ENCODE measurements at places on chromosomes 3 and 15.

- DNase-seq: no peak
These were observed 190.7 kb downstream of the MAGI1 start for GRCh38 chr3:65848024-65848423.

DNA sequence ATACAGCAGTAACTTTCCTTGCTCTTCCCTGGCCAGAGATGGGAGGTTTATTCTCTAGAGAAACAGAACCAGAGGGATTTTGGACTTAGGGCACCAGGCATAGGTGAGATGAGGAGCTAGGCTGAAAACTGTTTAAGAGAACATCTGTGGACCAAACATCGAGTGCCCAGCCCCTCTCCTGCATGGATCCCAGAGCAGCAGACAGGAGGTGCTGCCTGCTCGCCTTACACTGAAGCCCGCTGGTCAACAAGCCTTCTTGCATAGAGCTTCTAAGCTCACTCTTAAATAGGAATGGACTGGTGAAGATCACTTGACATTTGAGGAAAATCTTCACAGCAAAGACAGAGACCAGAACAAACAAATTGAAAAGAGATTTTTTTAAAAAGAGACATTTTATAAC is 41.2 kb downstream of the PARP15 start:
- no peak for DNase-seq

- DNase-seq: peak; percentile 41
These were observed 222.5 kb downstream of the SHQ1 start for GRCh38 chr3:72625602-72626337.

GRCh38 chr3:53939813-53940212 is 48.2 kb upstream of the SELENOK start:
- no peak for DNase-seq

GRCh38 chr15:90829942-90830440 is 38.4 kb upstream of the FURIN start:
- DNase-seq: peak; percentile 84

DNA sequence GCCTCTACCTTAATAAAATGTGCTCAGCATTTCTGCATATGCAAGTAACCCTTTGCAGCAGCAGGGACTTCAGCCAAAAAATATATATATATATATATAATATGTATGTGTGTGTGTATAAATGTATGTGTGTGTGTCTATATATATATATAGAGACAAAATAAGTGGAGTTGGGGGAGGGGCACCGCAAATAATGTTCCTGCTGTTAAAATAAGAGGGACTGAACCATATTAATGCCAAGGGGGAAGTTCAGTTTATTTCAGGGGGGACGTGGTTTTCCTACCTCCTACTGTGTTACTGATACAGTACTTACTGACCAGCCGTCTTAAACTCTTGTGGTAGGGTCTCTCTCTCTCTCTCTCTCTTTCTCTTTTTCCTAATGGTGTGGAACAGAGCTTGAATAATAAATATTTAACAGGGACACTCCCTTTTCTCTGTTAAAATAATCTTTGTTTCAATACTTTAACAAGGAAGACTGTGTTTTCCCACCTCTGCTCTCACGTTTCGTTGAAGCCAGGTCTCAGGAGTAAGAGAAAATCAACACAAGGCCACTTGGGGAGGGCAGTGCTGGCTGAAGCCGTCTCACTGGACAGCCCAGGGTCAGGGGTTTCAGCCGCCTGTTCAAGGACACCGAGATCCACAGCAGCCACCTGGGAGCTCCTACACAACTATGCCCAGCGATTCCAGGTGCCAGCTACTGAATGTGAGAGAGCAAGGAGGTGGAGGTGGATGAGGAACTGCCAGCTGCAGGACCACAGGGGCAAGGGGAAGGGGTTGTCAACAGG is 42.8 kb upstream of the ADAMTSL3 start:
- DNase-seq: no peak

DNA sequence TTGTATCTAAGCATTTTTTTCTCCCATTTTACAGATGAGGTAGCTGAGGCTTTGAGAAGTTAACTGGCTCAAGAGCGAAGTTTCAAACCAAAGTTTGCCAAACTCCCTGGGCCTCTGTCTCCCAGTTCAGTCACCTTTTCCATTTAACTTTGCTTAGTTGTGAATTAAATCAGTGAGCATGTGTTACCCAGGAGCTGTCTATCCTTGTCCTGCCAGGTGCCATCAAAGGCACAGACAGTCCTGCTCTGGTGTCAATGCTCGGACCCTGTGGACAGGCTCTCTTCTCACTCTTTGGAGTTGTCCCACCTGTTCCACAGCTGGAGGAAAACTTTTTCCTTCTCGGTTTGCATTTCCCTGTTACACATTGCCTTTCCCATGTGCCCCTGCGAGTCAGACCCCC is 8.6 kb downstream of the EPHB1 start:
- no peak for DNase-seq

DNA sequence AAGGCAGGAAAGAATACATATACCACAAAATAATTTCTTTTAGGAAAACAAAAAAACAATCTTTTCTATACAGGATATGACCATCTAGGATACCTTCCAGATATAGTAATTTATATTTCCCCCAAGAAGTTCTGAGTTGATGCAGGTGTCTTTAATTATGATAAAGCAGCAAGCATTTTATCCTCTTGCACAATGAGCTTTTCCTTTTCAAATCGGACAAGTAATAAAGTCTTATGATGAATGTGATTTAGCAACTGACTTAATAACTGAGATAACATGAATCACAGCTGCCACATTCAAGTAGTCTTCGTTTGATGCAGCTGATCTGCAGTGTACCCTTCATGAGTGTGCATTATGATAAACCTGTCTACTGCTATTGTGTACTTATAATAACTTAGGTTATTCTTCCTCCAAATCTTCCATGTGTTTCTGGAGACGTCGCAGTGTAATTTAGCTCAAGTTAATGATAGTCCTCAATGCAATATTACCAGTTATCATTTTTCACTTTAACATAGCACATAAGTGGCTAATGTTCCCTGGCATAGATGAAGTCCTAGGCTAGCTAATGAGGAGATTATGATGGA is 260.3 kb upstream of the MRPL3 start:
- DNase-seq: no peak

GRCh38 chr3:98745718-98746117 is 17.4 kb upstream of the ST3GAL6 start:
- DNase-seq: no peak

DNA sequence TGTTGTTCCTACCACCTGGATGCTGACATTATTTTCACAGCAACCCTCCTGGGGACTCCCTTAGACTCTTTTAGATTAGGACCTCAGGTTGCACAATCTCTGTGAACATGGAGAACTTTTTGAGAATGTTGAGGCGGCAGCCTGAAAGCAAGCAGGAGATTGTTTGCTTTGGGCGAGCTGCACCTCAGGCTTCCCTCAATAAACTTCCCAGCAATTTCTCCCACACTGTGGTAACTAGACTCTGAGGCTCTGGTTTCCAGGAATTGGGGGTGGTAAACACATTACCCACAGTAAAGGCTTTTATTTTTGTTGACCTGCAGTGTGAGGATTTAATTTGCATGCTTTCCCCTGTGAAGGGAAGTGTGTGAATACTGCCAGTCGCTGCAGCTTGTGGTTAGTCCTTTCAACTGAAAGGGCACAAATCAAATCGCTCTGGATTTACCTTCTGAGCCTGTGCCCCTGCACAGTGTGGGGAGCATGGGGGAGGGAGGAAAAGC is 35.2 kb upstream of the SIAH2 start:
- no peak for DNase-seq

DNA sequence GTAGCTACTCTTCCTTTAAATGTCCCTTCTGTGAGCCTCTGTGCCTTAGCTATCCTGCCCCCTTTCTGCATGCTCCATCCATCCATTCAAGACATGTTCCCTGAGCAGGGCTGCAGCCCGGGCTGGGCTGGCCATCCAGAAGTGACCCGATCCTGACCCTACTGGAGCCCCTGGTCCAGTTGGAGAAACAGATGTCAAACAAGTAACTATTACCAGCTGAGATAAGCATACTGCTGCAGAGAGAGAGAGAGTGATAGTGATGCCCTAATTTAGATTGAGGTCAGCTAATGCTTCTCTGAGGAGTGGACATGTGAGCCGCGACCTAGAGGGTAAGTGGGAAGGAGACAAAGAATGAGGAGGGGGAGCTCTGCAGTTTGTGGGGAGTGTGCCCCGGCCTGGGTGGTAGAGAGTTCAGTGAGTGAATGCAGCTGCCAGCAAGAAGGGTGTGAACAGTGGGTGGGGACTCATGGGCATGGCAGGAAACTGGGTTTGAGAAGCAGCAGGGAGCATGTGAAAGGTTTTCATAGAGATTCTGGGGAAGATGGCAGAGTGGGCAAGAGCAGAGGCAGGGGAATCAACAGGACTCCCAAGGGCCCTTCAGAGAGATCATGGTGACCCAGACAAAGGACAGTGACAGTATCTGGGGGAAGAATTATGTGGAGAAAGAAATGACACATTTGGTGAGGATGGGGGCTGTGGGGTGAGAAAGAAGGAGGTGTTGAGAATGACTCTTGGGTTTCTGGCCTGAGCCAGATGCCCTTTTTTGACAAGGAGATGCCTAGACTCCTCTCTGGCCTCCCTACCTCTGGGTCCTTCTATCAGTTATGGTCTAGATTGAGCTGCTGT is 44.9 kb downstream of the CHCHD6 start:
- no peak for DNase-seq

- DNase-seq: no peak
These were observed 559.3 kb downstream of the MECOM start for GRCh38 chr3:169103951-169104941.

- peak; percentile 38 for DNase-seq
These were observed 47.0 kb upstream of the ACKR4 start for GRCh38 chr3:132549890-132550578.

DNA sequence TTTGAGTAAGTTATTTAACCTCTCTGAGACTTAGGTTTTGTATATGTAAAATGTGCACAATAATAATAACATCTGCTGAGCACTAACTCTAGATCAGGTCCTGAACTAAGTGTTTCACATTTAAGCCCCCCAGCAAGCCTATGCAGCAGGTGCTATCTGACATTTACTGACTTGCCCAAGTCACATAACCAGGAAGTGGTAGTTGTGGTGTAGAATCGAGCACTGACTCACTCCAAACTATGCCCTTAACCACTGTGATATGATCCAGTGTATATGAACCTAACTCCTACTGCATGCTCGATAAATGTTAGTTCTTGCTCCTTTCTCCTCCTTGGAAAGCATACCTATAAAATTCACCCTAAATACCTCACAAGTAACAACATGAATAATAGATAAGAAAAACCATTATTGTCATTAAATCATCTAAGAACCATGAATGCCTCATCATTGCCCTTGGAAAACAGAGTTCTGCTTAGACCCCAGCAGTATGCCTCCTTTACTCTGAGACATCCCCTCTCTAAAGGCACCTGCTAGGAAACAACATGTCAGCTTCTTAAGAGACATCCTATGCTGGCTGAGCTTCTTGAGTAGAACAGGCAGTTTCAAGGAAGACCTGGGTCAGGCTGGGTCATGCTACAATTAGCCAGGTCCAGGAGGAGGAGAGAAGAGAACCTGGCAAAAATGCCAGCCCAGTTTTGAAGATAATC is 3.0 kb upstream of the SHC4 start:
- peak; percentile 40 for DNase-seq

- DNase-seq: no peak
These were observed 334.0 kb upstream of the KCNMB2 start for GRCh38 chr3:178202194-178202593.

DNA sequence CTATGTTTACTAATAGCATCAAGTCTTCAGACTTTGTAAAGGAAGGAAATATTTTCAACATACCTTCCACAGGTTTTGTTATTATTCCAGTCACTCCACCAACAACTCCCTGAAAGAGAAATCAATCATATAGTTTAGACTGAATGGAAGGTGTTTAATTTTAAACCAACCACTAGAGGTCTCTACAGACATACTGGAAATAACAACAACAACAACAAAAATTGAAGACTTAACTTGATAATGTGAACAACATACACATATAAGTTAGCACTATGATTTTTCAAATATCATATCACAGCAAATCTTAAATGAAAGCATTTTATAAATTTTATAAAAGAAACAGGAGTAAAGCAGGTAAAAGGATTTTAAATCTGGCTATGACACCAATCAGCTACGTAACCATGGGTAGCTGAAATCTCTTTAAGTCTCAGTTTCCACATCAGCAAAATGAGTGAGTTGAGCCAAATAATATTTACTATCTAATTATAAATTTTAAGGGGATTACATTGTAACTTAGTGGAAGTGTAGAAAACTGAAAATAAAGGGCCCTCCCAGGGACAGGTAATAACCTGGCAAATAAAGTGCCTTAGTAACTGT is 188.2 kb downstream of the VPS13C start:
- DNase-seq: no peak

DNA sequence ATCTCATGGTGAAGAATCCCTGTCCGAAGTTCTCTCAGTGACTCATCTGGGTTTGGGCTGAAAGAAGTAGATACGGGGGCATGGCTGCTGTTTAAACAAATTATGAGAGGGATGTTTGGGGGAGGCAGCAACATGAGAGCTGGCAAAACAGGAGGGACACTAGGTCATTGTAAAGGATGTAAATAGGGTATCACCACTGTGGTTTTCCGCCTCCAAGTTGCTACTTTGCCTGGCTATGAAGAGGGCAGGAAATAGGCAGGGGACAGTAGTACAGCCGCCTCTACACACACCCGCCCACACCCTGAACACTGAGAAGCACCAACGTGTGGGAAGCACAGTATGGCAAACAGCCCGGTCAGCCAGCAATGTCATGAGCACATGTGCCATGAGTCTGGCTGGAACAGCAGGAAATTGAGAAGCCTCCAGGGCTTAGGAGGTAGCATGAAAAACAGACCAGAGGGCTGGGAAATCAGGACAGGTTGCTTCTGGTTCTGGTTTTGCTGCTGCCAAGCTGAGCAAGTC is 17.1 kb downstream of the HEXA start:
- no peak for DNase-seq

DNA sequence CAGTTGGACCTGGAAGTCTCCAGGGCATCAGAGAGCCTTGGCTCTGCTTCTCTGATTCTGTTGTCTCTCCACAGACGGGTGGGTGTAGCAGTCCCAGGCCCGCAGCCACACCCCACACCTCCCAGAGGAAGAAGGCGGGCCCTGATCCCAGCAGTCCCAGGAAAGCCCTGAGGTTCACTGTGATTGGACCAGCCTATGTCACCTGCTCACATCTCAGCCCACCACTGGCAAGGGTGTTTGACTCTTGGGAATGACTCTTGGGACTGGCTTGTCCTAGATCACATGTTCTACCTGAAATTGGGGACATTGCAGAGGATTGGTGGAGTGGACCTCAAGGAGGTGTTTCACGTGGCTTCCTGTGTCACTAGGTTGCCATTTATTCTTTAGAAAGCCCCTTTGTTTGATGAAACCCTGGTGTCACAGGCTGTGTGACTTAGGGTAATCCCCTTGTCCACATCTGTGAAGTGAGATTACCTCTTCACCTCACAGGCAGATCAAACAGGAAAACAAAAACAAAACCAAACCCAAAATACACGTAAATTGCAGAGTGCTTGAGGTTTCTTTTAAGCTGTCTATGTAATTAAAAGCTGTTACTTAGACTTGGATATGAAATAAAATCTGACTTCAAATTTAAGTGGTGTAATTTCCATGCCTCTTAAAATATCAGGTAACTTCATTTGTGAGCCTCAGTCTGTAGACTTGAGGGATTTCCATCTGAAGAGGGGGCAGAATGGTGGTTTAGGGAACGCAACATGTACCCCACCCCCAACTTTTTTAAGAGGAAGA is 26.7 kb downstream of the FLNB start:
- no peak for DNase-seq
